ENCODE measurements at places on chromosomes 12 and 14.
A peak's percentile ranks its signal among the peaks of the same experiment; 100 is the strongest.

DNA sequence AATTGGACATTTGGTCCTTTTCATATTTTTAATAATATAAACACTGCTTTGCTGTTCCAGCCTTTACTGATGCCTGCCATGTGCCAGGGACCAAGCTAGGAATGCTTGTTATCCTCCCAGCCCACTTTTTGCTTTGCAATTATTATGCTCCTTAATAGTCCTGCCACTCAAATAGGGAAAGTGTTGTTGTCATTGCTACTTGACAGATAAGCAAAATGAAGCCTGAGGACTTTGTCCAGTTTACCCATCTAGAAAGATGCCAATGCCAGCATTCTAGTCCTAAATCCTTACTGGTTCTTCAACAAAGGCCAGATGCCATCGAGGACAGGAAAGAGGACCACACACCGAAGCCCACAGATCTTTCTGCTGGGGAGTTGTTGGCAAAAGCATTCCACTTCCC lies 246.5 kb downstream of the EMP1 start:
- DNase-seq = no peak

DNA sequence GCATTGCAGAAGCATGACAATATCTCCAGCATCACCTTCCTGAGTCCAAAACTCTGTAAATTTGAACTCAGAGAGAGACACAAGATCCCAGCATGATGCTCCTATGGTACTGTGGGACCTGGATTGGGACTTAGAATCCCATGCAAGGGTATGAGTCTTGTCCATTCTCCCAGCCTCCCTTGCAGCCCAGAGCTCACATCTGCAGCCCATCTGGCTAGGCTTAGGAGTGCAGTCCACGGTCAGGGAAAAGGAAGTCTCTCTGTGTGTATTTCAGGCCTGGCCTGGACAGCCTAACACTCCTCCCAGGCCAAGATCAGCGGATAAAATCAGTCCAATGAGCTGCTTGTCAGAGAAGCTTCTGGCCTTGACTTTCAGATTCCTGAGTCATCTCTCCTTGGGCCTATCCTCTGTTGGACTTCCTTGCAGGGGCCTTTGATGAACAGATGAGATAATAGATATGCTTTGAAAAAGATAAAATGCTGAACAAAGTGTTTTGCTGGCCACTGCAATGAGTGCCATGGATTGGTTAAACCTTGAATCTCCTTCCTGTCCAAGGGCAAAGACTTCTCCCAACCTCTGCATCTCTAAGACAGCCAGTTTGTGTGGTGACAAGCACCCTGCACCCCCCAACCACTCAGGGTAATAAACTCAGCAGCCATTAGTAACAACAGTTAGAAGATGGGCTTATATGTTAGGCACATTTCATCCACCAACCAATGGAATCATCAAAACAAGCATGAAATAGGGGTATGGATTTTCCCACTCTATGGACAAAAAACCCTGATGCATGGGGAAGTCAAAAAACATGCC lies 412.8 kb upstream of the TBX3 start:
- DNase-seq = no peak

DNA sequence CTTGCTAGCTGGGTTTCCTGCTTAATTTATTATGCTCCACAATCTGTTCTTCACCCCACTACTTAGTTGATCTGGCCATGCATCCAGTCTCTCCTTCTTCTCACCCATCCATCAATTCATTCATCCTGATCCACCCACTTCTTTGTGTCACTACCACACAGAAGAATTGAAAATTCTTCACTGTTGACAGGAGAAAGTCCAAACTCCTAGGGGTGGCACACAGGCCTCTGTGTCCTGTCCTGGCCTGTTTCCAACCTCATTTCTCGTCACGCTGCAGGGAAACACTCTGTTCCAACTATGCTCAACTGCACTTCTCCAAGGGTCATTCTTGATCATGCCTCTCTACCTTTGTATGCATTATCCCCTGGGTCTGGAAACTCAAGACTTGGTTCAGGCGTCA lies 10.6 kb upstream of the KRT83 start:
- no peak for DNase-seq

DNA sequence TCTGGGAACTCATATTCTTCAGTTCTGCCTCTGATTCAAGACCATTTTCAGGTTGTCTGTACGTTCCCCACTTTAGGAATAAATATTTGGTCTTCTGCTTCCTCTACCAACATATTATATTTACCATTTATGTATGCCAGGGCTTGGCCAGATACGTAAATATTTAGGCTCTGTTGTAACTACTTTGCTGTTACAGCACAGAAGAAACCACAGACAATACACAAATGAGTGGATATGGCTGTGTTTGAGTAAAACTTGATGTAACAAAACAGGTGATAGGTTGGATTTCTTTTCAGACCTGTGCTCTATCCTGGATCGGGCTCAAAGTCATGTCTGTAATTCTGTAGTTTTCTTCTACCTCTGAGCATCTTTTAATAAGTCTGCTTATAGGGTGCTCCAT lies 37.5 kb downstream of the RAP1B start:
- DNase-seq = no peak

DNA sequence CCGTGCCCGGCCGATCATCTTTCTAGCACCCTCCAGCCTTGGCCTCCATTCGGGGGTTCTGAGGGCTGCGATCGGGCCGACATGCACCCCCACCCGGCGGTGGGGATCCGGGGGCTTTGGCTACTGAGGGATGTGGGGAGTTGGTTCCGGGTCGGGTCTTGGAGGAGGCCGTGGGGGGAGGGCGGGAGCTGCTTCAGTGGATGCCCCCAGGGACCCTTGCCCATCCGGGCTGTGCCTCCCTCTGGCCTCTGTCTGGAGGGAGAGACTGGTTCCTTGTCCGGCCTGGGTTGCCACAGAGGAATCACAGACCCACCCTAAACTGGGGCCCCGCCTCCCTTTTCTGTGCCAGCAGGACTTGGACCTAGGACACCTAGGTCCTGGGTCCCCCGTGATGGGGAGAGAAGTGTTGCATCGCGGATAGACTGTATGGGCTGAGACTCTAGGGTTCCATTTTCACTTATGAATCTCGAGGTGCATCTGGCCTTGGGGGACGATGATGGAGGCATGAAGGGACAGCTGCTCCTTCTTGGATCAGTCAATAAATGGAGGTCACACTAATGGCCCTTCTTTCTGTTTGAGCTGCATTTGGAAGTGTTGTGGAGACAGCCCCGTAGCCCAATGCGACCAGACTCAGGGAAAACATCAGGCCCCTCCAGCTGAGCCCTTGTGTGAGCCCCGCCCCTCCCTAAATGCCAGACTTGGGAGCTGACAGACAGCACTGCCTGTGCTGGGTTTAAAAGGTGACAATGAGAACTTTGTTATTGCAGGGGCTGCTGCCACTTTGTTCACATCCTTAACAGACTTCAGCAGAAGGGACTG lies 577 bp downstream of the DTX3 start:
- DNase-seq = no peak

DNA sequence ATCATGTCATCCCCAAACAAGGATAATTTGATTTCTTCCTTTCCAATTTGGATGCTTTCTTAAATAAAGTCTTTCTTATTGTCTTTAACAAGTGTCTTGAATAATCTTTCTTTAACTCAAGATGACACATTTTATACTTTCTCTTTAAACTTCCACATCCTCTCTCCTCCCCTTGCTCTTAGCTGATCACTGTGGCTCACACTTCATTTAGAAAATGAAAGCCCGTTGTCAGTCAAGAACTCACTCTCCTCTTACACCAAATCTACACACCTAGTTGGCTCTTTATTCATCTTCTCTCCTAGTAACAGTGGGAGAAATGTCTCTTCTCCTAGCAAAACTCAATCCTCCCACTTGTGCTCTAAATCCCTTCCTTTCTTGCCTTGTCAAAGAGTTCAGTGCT lies 10.4 kb upstream of the RMST start:
- DNase-seq = no peak

- no peak for DNase-seq
These were observed 18.2 kb downstream of the VASH1 start for GRCh38 chr14:76779221-76780057.

DNA sequence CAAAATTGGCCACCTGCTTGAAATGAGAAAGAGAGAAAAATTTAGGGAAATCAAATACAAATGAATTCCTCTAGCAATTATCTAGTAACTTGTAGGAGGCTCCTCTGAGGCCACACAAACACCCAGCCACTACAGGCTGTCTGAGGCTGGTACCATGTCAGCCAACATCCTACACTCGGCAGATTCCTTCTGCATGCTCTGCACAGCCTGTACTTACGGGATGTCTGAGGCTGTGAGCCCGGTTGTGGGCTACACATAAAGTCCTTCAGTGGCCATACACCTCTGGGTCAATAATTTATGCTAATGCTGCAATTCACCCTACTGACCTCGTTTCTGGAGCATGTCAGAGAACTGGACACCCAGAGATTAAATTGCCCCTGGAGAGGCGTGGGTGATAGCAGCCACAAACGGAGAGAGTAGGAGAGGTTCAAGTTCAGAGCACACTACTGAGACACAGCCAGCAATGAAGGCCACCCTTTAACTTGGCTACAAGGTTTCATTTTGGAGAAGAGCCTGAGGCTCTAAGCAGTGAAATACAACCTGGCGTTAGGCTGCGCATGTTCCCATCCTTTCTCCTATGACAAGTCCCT lies 28.9 kb downstream of the WSCD2 start:
- no peak for DNase-seq

GRCh38 chr14:54475911-54476310 lies 12.9 kb downstream of the GMFB start:
- no peak for DNase-seq

- no peak for DNase-seq
These were observed 262.6 kb downstream of the ADAMTS20 start for GRCh38 chr12:43289426-43289801.

DNA sequence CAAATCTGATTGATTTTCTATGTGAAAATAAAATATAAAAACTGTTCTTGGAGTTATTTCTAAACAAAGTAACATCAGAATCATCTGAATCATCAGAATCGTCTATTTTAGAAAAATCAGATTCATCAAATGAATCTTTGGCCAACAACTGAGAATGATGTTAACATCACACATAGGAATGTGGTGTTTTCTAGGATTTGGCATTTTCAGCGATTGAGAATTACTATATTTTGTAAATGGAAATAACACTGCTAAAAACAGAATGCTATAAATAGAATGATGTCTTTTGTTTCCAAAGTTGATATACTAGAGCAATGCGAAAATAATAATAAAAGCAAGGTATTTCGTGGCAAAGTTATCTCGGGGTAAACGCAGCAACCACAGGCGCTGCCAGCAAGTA lies 73.9 kb upstream of the EVL start:
- DNase-seq = no peak

- no peak for DNase-seq
These were observed 811 bp upstream of the FBRSL1 start for GRCh38 chr12:132489078-132489601.

- peak; percentile 53 for DNase-seq
These were observed 84.7 kb upstream of the FRMD6 start for GRCh38 chr14:51566831-51567582.

- peak; percentile 75 for DNase-seq
These were observed 65.1 kb downstream of the PCNX1 start for GRCh38 chr14:70972107-70972976.

DNA sequence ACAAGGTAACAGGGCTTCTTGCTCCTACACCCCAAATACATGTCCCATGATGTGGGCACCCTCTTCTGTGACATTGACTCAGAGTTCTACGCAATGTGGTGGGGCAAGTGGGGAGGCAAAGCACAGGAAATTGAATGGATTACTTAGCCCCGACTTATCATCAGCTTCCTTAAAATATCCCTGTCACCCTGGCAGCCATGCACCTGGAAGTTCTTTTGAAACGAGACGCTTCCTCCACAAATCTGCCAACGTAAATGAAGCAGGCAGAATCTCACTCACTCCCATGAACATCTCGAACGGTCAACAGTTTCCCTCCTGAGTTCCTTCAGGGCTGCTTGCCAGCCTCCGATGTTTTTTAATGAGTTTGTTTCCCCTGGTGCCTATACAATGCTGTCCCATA lies 33.5 kb downstream of the RNFT2 start:
- no peak for DNase-seq

- no peak for DNase-seq
These were observed 30.1 kb downstream of the DACT1 start for GRCh38 chr14:58667900-58668299.

DNA sequence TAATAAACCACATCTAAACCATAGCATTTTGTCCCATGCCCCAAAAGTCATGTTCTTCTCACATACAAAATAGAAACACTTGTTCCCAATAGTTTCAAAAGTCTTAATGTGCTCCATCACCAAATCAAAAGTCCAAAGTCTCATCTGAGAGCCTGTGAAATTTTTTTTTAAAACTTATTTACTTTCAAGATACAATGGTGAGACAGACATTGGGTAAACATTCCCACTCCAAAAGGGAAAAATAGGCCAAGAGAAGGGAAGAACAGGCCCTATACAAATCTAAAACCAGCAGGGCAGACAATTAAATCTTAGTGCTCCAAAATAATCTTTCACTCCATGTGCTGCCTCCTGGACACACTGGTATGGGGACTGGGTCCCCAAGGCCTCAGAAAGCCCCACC lies 84.4 kb upstream of the AMIGO2 start:
- DNase-seq = no peak

DNA sequence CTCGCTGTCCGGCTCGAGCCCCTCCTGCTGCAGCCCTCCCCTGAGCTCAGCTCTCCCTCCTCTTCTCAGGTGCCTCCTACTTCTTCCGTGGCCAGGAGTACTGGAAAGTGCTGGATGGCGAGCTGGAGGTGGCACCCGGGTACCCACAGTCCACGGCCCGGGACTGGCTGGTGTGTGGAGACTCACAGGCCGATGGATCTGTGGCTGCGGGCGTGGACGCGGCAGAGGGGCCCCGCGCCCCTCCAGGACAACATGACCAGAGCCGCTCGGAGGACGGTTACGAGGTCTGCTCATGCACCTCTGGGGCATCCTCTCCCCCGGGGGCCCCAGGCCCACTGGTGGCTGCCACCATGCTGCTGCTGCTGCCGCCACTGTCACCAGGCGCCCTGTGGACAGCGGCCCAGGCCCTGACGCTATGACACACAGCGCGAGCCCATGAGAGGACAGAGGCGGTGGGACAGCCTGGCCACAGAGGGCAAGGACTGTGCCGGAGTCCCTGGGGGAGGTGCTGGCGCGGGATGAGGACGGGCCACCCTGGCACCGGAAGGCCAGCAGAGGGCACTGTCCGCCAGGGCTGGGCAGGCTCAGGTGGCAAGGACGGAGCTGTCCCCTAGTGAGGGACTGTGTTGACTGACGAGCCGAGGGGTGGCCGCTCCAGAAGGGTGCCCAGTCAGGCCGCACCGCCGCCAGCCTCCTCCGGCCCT lies 22.8 kb downstream of the MMP17 start:
- DNase-seq = no peak

DNA sequence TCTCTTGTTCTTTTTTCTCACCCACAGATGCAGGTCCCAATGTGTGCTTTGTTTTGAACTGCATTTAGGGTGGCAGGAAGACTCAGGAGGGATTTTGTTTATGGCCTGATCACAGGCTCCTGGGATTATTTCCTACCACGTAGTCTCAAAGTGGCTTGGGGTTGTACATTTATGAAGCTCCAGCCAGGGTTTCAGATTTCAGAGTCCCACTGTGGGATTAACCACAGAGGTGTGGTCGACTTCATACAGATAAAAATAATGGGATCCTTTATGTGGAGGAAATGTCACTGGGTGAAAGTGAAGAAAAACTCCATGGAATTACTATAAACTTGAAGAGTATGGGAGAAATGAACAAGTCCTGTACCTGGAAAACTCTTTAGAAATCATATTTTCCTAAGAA lies 14.2 kb upstream of the PPP1R1A start:
- DNase-seq = no peak

- no peak for DNase-seq
These were observed 30.2 kb downstream of the MSRB3 start for GRCh38 chr12:65308601-65309071.

- DNase-seq = no peak
These were observed 43.1 kb downstream of the CACNA1C start for GRCh38 chr12:2095878-2096277.
